BJ (cell line): ENCODE measurements at places on chromosomes 7 and 10.

- no peak for DNase-seq
These were observed 21.7 kb upstream of the CYP3A4 start for GRCh38 chr7:99805641-99806040.

DNA sequence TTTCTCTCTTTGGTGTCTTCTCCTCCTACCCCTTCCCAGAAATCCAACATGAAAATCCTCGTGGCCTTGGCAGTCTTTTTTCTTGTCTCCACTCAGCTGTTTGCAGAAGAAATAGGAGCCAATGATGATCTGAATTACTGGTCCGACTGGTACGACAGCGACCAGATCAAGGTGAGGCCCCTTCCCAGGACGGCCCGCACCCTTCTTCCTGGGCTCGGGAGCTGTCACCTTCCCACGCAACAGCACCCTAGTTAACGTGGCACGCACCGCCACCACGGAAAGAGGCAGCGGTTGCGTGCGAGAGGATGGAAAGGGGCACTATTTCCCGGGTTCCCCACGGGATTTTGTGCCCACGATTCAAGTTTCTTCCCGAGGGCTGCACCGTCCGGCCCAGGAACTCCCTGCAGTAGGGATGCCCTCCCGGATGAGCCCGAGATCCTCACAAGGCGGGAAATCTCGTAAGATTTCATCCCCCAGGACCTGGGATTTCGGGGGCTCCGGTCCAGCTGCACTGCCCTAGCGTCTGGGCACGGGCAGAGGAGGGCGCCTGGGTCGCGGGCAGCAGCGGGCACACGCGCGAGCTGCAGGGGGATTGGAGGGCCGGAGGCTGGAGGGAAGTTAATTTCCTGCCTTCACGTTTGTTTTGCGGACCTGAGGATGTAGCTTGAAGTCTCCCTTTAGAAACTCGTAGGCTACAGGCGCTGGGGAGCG is 834 bp downstream of the TAC1 start:
- no peak for DNase-seq

DNA sequence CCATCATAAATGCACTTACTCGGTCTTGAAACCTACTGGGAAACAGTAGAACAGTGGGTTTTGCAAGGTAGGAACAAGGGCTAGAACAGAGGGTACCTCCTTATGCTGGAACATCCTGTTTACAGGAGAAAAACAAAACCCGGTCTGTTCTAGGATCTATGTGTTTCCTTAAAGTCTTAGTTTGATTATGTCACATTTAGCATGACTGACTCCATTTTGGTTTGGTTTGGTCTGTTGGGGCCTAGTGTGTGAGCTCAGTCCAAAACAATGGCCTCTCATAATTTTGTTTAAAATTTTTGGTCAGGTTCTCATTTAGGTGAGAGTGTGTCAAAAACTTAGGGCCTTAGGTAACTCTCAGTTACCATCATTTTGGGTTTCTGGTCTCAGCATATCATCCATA is 96.3 kb upstream of the TRIM24 start:
- DNase-seq, result no peak

GRCh38 chr10:15747632-15748031 is 27.9 kb upstream of the ITGA8 start:
- DNase-seq, result no peak

DNA sequence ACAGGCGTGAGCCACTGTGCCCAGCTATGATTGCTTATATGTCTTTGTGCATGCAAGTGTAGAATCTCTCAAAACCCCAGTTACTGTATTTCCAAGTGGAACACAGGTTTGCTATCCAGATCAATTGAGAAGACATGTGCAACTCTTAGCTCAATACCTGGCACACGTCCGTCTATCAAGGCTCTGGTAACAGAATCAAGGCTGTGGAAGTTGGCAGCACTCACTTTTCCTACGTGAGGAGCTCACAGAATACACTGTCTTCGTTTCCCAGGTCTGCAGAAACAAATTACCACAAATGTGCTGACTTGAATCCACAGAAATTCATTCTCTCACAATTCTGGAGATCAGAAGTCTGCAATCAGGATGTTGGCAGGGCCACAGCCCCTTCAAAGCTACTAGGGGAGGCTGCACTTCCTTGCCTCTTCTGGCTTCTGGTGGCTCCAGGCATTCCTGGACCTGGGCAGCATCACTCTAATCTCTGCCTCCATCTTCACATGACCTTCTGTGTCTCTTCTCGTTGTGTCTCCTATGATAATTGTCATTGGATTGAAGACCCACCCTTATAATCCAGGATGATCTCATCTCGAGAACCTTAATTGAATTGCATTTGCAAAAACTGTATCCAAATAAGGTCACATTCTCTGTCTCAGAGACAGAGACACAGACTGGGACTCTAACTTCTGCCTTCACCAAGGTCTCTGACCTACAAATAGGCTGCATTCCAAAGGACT is 84.8 kb upstream of the C7orf33 start:
- no peak for DNase-seq

- no peak for DNase-seq
These were observed 115.5 kb upstream of the CREB5 start for GRCh38 chr7:28296571-28297483.

DNA sequence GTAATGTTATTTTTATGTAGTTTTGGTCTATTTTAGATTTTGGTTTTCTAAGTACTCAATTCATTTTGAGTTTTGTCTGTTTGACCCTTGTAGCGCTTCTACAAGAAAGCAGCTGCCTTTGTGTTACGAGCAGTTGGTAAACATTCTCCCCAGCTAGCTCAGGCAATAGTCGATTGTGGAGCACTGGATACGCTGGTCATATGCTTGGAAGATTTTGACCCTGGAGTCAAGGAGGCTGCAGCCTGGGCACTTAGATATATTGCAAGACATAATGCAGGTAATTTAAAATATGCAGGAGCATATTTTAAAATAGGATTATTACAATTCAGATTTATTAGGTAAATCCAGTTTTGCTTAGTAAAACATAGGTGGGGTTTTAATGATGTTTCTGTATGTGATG is 23.1 kb downstream of the SPAG6 start:
- DNase-seq, result no peak

GRCh38 chr7:100914208-100914878 is 18.7 kb upstream of the ACHE start:
- no peak for DNase-seq

DNA sequence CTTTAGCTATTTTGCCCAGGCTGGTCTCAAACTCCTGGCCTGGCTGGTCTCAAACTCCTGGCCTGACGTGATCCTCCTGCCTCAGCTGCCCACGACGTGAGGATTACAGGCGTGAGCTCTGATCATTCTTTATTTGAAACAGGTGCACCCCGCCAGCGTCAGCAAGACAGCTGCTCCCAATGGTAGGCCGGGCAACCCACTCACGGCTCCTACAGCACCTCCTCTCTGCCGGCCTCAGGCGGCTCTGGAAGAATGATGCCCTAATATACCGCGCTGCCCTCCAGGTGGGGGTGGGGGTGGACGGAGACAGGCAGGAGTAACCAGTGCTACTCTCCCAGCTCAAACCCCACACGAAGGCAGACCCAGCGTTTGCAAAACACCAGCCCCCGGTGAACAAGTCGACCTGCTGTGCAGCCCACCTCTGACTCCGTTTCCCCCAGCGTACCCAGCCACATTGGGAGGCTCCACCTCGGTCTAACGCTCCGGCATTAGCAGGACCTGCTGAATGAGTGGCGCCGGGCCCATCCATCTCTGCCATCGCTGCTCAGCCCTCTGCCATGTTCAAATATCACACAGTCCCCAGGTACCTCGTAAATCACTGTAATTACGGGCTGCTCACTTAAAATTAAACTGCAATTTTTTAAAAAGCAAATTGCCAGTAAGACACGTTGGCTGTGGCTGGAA is 148.6 kb downstream of the ELFN1 start:
- DNase-seq, result no peak

GRCh38 chr7:96304573-96304972 is 17.3 kb downstream of the SLC25A13 start:
- no peak for DNase-seq

- no peak for DNase-seq
These were observed 77.2 kb downstream of the CDH23 start for GRCh38 chr10:71473671-71474599.

- DNase-seq, result peak; percentile 16
These were observed 36.0 kb upstream of the KCNIP2 start for GRCh38 chr10:101879456-101880231.

DNA sequence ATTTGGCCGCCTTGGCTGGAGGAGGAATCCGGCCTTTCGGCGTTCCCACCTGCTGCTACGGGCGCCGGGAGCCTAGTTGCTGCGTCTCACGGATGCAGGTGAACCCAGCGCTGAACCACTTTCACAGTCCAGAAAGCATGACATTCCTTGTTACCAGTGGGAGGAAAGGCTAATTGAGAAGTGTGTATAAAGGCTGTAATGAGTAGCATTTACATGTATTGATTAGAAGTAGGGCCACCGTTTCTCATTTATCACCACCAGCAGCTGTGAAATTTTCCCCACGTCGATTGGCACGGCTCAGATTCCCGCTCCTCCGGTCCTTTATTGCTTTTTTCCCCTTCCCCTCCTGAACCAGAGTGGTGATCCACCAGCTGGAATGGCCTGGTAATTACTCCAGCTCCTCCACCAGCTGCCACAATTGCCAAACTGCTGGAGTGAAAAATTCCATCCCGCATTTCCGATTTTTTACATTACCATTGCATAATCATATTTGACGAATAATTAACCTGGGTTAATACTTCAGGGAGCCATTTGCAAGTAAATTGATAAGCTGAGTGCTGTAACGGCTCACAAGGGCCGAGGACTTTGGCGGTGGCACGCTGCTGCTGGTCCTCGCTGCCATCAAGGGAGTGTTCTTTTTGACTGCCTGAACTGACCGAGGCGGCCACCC is 153.3 kb downstream of the POU6F2 start:
- no peak for DNase-seq

- DNase-seq, result peak; percentile 64
These were observed 628.8 kb downstream of the SUGCT start for GRCh38 chr7:40763319-40764287.

- DNase-seq, result no peak
These were observed 79.8 kb downstream of the CHN2 start for GRCh38 chr7:29274146-29275017.

GRCh38 chr7:90596671-90597562 is 796 bp downstream of the CDK14 start:
- no peak for DNase-seq

DNA sequence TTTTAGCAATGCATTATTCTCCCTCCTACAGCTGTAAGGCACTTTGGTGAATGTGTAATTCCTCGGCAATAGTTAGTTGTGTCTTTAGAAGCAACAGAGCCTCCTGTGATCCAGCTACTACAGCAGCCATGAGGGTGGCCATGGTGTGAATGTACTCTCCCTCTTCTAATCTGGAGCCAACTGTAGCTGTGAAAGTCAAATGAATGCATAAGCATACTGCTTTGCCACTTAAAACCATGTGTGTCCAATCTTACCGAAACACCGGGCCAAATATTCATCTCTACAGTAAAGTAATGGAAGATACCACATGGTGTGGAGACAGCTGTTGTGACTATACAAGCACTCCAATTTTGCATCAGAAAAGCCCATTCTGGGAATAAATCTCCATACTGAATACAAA is 195.0 kb downstream of the DNAJC1 start:
- no peak for DNase-seq

DNA sequence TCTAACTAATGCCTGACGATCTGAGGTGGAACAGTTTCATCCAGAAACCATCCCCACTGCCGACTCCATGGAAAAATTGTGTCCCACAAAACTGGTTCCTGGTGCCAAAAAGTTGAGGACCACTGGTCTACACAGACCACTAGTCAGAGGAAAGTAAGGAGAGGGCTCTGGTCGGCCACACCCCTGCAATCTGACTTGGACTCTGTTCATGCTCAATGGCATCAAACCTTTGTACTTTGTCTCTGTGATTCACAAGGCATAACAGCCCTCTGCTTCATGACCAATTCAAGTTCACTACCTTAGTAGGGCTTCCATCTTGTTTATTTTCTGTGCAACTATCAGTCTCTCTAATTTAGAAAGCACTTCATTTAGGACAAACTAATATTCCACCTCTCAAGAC is 1.8 kb downstream of the TUBAL3 start:
- DNase-seq, result no peak

DNA sequence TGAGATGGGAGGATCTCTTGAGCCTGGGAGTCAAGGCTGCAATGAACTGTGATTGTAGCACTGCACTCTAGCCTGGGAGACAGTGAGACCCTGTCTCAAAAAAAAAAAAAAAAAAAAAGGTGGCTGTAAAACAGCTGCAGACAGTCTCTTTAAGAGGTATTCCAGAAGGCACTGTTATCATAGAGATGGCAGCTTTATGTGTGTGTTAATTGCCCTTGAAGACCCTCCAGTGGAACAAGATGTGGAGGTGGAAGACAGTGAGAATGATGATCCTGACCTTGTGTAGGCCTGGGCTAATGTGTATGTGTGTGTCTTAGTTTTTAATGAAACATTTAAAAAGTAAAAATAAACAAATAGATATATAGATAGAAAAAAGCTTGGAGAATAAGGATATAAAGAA is 66.0 kb downstream of the ZNF487 start:
- DNase-seq, result no peak

DNA sequence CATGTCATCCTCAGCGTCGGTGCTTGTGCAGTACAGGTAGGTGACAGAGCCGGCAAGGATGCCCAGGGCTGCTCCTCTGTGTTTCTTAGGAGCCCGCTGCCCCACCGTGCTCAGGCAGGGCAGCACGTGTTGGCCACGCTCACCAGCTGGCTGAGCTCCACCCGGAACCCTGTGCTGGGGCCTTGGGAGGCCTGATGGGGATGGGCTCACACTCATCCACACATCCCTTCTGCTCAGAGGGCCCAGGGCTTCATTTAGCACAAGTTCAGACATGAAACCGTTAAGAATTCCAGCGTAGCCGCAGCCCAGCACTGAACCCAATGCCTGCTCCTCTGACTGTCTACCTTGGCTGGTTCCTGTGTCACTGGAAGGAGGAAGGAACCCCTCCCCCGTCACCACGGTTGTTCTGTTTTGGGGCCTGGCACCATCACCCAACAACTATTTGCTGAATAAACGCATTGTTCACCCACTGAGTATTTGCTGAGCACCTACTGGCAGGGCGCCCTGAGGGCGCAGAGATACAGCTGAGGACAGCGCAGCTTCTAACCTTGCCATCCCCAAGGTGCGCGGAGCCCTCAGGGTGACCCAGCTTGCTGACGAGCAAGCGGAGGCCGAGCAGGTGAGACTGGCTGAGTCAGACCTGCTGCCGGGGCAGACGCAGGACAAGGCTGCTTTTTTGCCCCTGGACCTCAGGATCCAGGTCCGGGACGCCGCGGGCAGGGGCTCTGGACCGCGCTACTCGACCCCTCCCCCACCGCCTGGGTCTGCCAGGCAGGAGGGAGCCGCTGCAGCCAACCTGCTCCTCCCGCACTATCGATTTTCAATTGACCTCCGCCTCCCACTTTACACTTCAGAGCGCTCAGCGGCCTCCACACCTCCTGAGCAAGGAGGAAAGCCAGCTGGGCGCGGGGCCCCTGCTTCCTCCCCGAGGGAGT is 50.6 kb upstream of the RET start:
- DNase-seq, result no peak
